ENCODE measurements at places on chromosomes 4 and X.

DNA sequence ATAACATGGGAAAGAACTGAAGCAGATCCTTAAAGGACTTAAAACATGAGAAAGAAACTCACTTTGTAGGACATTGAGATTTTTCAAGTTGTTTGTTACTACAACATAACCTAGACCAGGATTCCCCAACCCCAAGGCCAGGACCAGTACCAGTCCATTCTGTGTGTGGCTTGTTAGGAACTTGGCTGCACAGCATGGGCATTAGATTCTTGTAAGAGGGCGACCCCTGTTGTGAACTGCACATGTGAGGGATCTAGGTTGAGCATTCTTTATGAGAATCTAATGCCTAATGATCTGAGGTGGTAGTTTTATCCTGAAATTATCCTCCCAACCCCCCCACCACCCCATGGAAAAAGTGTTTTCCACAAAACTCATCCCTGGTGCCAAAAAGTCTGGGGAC lies 566.1 kb downstream of the KCTD8 start:
- no peak for DNase-seq

GRCh38 chrX:21658152-21658737 lies at the start of gene KLHL34:
TSS of gene KLHL34 (minus strand) at chrX:21658330. CDS start at chrX:21657788, 542 bp downstream.
- DNase-seq, result no peak

GRCh38 chr4:156303708-156304107 lies 350.0 kb upstream of the CTSO start:
- no peak for DNase-seq

DNA sequence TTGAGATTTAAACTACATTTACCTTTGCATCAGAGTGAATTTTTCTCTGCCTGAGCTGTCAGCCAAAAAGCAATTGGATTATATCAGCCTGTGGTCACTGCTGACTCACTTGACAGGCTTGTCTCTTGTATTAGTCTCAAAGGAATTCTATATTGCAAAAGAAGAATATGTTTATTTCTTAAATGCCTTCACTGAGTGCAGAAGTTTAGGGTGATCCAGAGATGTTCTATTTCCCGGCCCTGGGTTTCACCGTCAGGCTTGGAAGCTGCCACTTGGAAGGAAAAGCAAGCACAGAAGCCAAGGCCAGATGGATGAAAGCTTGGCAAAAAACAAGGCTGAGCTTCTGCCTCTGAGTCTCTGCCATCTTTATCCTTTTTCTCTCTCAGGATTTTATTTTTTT lies 80.9 kb downstream of the FAM114A1 start:
- peak; percentile 66 for DNase-seq

DNA sequence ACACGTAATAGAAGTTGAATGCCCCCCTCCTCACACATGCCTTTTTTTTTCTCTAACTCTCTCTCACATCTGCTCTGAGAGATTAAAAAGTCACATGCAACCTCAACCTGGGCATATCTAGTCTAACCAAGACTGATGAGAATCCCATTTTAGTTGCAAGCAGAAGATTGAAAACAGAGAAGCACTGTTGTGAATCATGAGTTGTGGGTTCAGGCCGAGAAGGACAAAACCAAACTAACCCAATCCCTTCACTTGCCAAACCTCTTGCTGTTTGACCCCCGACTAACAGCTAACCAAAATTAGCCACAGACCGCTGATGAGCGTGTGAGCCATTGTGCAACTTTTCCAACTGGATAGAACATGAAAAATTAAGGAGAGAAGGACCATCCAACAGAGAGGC lies 31.8 kb downstream of the CXCL1 start:
- DNase-seq, result no peak

DNA sequence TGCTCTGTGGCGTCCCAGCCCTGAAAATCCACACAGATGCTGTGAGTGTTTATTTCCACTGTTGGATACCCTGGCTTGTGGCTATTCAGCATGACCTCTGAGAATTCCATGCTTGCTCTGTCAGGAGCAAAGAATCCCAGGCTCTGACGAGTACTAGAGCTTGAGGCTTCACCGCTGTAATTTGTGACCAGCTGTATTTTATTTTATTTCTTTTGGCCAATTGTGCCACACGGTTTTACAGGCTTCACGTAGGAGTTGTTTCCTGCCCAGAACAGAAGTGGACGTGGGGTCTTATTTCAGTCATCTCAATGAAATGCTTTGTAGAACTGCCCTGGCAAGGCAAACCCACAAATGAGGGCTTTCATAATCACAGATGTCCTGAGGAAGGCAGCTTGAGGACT lies 69.4 kb upstream of the CLDN34 start:
- peak; percentile 48 for DNase-seq

GRCh38 chrX:32155044-32155638 lies 1056.2 kb downstream of the DMD start:
- no peak for DNase-seq
